ENCODE measurements at places on chromosomes 6 and 20.

DNA sequence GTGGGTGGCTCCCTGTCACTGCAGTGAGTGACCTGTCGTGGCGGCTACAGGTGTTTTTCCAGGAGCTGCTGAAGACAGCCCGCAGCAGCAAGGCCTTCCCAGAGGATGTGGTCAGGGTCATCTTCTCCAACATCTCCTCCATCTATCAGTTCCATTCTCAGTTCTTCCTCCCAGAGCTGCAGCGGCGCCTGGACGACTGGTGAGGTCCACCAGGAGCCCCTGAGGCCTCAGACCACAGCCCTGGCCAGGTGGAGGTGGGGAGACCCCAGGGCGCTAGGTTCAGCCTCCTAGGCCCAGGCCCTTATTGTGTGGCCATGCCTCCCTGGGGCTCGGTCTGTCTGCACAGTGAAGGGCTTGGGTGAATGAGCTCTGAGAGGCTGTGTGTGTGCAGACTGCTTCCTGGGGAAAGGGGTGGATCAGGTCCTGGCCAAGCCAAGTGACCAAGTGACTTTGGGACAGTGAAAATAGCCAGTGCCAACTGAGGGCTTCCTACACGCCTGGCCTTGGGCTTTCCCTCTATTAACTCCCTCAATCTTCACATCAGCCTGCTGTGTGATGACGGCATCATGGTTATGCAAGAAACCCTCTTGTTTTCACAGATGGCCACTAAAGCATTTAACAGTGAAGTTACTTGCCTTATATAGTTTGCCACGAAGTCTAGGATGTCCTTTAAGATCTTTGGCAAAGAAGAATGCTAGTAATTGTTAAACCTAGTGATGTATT lies 6.4 kb downstream of the FGD2 start:
- DNase-seq: peak; percentile 67

DNA sequence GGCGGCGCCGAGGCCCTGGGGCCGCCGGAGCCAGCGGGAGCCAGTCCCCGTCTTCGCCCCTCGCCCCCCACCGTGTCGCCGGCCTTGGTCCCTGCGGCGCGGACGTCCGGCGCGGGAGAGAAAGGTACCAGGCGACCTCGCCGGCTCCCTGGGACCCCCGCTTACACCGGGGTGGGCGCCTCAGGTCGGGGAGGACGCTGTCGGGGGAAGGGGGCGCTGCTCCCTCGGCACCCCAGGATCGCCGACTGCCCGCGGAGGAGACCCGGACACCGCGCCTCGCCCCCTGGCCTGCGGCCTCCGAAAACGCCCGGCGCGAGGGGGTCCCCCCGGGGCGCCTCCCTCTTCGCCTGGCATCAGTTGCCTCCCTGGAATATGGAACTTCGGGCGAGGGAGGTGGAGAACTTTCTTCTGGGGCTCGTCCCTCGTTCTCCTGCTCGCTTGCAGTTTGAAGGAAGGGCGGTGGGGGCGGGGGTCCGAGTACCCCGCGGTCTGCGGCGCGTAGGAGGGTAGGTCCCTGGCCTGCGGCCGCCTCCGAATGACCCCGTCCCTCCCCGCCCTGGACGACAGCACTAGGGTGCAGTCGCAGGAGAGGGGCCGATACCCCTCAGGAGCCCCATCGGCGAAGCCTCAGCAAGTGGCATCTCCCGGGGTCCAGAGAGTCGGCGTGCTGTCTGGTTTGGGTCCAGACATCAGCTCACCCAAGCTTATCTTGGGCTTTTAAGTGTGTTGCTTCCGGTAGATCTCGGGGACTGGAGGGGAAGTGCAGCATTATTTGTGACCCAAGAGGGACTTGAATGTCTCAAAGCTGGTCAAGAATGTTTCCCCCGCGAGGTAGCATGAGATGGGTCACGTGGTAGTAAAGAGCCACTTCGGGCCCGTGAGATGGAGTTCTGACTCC lies 549 bp downstream of the ANKRD6 start:
- no peak for DNase-seq

- no peak for DNase-seq
Measured at GRCh38 chr6:44636561-44637248, 249.2 kb downstream of the CDC5L start.

- no peak for DNase-seq
Measured at GRCh38 chr6:46291275-46291633, 120.5 kb upstream of the ENPP5 start.

GRCh38 chr20:64254571-64255360 lies 782 bp upstream of the PCMTD2 start:
- no peak for DNase-seq

GRCh38 chr6:141117874-141118273 lies 1014.9 kb upstream of the GJE1 start:
- no peak for DNase-seq

DNA sequence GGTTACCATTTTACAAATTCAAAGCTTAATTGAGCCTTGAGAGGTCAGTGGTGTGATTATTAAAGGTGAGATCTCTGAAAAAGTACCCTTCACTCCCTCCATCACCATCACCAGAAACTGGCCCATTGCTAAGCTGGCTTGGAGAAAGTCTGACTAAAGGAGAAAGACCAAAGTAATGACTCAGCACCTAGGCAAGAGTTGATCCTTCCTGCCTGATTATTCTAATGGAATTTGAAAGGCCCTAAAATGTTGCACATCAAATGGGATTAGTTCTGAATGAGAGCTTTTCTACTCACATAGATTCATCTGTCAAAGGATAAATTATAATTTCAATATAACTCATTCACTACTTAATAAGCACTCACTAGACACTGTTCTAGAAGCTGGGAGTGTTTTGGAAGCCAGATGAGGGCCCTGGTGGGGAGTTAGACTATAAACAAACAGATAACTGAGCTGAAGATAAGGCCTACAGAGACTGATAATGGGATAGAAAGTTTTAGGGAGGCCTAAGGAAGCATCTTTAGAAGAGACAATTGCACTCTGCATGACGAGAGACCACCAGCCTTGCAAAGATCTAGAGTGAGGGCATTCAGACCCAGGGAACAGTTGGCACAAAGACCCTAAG lies 366.7 kb downstream of the SYNE1 start:
- peak; percentile 50 for DNase-seq

GRCh38 chr6:3746119-3746691 lies 5.3 kb downstream of the PXDC1 start:
- no peak for DNase-seq

DNA sequence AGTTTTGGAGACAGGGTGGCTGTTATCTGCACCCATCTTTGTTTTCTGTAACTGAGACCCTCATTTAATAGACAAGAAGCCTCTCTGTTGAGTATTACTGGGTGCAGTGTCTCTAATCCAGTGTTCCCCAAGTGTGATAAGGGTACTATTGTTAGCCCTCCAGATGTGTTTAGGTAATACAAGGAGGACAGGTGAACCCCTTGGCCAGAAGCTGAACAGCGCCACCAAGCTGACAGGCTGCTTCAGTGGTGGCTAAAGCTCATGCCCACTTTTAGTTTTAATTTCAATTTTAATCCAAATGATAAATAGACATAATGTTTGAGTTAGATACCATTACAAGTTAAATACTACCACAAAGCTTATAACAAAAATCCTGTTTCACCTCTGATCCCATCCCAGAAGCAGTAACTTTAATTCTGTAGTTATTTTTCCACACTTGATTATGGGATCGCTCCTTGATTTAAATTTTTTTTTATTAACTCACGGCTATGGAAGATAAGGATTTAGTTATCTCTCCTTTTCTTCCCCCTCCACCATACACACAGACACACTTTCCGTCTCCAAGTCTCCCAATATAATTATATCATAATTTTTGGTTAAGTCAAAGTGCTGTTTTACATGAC lies 8.4 kb upstream of the STK35 start:
- DNase-seq: no peak

DNA sequence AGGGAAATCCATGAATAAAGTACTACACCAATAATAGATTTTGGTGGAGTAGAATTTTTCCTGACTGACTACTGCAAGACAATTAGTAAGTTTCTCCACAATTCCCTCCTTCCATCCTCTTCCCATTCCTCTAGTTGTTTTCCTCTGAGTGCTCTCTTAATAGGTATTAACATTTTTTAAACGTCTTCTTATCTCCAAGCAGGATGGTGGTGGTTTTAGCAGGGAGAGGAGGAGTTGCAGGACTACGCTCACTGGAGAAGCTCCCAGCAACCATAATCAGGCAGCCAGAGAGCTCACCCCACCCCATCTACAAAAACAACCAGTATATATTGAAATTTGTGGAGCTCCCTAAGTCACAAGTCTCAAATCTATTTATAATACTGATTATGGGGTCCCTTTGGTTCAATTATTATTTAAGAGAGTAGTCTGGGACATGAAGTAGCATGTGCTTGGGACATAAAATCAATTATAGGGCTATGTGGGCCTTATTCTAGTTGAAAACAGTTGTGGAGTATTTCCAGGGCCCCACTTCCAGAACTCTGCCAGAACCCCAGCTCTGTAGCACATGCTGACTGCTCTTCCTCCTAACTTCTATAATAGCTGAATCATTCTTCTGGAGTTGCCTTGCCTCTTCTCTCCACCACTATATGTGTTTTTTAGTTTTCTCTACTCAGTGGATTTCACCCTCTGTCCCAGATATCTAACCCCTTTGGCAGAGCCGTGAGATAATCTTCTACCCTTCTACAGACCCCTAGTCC lies 49.8 kb downstream of the MYB start:
- DNase-seq: peak; percentile 9

DNA sequence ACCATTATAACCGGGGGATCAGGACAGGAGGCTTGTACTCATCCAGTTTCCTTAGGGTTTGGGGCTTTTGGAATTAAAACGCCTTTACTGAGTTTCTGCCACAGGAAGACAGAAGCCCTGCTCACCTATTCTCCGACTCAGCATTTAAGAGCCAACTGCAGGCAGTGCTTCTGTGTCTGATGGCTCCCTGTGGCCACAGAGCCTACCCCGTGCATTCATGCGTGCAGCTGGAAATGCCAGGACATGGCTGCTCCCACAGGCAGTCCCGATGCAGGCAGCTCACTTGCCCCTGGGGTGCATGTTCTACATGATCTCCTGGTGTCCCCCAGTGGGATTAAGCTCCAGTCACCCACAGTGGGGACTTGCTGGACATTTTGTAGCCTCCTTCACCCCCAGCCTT lies 22.2 kb downstream of the ZNF831 start:
- no peak for DNase-seq

DNA sequence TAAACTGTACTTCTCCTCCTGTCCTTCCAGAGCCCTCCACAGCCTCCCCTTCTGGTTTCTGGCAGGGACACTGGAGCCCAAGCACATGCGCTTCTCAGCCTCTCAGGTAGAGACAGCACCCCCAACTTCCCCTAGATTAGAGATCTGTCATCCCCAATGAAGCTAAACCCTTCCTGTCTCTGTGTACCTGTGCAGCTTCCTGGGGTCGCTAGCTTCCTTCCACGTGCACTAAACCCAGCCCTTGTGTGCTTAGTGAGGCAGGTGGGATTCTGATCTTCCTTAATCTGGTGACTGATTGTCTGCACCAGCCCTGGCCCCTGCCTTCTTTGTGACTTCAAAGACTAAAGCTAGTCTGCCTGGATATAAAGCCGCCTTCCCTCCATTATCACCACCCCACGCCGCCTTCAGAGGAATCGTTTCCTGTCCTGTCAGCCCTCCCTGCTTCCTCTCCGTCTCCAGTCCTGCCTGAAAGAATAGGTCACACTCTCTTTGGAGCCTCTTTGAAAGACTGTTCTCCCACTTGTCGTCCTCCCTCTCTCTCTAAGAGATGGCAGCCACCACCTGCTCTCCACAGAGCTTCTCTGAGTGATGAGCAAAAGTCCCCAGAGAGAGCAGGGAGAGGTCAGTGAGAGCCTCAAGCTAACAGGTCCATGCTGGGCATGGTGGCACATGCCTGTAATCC lies 27.5 kb downstream of the CAPN11 start:
- no peak for DNase-seq

DNA sequence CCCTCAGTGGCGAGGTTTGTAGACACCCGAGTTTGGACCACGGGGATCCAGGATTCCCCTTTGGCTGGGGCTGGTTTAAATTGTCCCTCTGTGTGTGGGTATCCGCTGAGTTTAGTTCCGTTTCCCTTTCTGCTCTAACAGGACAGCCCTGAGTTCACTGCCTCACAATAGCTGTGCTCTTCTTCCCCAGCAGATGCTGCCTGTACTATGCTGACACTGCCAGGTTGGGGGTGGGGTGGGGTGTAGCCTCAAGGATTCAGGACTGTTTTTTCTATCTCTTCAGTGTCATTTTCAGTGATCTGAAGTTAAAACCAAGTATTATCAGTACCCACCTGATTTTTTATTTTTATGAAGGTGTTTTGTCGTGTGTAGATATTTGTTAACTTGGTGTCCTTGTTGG lies 655.0 kb downstream of the COL12A1 start:
- DNase-seq: no peak

GRCh38 chr20:53126185-53126584 lies 154.0 kb downstream of the TSHZ2 start:
- DNase-seq: no peak

DNA sequence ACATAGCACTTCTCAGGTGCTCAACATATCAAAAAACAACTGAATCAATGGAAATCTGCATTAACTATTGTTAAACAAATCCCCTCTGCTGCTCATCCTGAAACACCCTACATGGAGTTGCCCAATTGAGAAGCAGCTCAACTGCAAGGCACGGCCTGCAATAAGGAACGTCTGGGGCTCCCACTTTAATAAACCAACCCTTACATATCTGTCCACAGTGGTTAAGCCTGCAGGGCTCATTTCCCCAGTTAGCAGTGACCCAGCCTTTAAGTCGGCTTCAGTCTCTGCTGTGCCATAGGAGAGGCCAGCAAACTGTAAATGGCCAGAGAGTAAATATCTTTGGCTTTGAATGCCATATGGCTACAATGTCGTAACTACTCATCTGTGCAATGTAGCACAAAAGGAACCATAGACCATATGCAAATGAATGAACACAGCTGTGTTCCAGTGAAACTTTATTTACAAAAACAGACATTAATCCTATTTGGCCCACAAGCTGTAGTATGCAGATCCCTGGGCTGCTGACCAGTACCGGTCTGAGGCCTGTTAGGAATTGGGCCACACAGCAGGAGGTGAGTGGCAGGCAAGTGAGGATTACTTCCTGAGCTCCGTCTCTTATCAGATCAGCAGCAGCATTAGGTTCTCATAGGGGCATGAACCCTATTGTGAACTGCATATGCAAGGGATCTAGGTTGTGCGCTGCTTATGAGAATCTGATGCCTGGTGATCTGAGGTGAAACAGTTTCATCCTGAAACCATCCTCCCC lies 522.7 kb upstream of the CDH4 start:
- no peak for DNase-seq

GRCh38 chr6:106751501-106752252 lies 122.3 kb downstream of the QRSL1 start:
- no peak for DNase-seq

Measured in astrocyte of the spinal cord (primary cell).